ENCODE measurements at places on chromosomes 6 and 20. TPM values are rescaled to one million over a fixed set of nuclear protein-coding genes. Genes with fewer than 3 reads are reported as not detected.

The PLCB4 gene
- 14.7 TPM for total RNA-seq

The TGM2 gene
- 524 TPM for total RNA-seq

The NKX2-2 gene
- total RNA-seq: not detected

The REV3L gene
- total RNA-seq: 7.1 TPM

The SLC17A3 gene
- 1.2 TPM for total RNA-seq

The CRIP3 gene
- 0.27 TPM for total RNA-seq

The RIMS4 gene
- 2.0 TPM for total RNA-seq

The OPN5 gene
- total RNA-seq: not detected

The RIPOR2 gene
- 0.73 TPM for total RNA-seq

Measured in A549 treated with AZD2906 at 1 μM for 4 hours (cell line).